ENCODE measurements at places on chromosomes 1 and 21.

DNA sequence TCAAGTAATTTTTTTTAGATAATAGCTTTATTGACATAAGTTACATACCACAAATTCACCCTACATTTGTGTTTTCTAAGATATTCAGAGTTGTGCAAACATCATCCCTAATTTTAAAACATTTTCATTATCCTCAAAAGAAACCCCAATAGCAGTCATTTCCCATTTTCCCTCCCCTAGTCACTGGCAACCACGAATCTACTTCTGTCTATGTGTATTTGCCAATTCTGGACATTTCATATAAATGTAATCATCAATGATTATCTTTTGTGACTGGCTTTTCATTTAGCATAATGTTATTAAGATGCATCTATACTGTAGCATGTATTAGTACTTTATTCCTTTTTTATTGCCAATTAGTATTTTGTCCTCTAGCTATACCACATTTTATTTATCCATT is 88.8 kb upstream of the SLFNL1 start:
- DNase-seq = no peak

GRCh38 chr21:37149411-37149810 is 76.4 kb downstream of the TTC3 start:
- no peak for DNase-seq

DNA sequence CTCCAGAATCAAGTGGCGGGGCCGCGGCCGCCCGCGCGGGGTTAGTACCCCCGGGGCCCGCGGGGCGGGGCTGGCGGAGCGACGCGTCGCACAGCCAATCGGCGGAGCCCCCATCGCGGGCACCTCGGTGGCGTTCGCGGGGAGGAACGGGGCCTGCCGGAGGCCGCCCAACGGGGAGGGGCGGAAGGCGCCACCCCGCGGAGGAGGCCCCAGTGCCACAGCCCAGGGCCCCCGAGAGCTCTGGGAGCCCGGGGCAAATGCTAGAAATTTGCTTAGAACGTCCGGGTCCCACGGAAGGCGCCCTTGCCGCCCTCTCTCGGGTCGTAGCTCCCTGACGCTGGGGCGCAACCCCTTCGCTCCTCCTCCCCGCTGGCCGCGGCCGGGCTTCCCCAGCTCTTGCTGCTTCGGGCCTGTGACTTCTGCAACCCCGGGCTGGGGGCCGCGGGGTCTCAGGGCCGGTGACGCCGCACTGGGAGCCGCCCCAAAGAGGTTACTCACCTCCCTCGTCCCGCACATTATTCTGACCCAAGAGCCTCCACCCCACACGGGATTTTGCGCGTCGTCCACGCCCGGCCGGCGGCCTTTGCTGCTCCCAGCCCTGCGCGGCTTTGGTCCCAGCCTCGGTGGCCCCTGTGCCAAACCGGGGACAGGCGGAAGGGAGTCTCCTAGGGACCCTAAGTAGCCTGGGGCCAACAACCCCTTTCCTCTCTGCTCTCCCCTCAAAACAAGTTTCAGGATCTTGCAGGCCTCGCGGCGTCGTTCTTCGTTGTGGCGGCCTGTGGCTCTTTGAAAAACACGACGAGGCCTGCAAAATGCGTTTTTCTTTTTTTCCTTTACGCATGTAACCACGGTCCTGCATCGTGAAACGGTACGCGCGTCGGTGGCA is at the start of gene RUNX3:
Gene RUNX3, minus strand, starts transcription at position 17 of the 886 bp plus-strand sequence. CDS start 408 bp downstream, outside the sequence.
- peak; percentile 95 for DNase-seq

- no peak for DNase-seq
Measured at GRCh38 chr1:181392133-181392532, 91.2 kb upstream of the CACNA1E start.

DNA sequence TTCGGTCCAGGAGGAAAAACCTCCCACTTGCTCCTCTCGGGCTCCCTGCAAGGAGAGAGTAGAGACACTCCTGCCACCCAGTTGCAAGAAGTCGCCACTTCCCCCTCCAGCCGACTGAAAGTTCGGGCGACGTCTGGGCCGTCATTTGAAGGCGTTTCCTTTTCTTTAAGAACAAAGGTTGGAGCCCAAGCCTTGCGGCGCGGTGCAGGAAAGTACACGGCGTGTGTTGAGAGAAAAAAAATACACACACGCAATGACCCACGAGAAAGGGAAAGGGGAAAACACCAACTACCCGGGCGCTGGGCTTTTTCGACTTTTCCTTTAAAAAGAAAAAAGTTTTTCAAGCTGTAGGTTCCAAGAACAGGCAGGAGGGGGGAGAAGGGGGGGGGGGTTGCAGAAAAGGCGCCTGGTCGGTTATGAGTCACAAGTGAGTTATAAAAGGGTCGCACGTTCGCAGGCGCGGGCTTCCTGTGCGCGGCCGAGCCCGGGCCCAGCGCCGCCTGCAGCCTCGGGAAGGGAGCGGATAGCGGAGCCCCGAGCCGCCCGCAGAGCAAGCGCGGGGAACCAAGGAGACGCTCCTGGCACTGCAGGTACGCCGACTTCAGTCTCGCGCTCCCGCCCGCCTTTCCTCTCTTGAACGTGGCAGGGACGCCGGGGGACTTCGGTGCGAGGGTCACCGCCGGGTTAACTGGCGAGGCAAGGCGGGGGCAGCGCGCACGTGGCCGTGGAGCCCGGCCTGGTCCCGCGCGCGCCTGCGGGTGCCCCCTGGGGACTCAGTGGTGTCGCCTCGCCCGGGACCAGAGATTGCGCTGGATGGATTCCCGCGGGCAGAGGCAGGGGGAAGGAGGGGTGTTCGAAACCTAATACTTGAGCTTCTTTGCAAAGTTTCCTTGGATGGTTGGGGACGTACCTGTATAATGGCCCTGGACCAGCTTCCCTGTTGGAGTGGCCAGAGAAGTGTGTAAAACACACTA is 45.3 kb downstream of the MRPL39 start:
- peak; percentile 77 for DNase-seq

DNA sequence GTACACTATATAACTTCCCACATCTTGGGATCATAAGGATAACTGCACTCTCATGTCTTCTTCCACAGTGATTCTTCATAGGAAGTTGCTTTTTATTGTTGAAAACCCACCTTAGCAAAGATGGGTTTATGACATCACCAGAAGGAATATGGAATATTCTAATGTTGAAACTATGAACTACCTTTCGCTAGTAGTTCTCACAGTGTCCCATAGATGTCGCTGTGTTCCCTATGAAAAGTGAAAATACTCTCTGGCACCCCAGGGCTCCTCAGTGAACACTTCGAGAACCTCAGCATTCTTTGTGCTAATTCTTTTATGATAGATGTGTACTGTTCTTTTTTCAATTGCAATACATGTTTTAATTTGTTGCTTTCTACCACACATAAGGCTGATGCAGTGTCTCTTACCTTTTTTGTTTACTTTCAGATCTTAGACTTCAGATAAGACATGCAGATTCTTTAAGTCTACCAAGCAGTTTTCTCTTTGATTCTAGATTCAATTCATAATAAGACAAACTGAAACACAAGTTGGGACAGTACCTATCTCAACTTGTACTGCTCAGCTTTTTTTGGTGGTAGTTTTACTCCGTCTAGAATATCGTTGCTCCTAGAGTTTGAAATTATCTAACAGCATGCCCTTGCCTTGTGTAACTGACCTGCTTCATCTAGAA is 90.8 kb downstream of the GTF2B start:
- peak; percentile 67 for DNase-seq

DNA sequence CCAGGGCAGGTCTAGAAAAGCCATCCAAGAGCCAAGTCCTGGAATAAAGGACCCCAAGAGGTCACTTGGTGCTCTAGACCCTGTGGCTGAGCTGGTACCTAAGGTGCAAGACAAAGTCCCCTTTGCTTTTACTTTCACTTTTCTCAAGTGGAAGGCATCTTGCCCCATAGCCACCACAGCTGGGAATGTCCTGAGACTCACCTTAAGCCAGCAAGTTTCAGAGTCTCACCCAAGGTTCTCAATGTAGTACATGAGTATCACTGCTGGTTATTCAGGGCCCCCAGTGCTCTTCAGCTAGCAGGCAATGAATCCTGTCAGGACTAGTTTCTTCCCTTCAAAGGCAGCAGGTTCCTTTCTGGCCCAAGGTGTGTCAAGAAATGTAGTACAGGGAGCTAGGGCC is 67.5 kb downstream of the UROD start:
- no peak for DNase-seq

DNA sequence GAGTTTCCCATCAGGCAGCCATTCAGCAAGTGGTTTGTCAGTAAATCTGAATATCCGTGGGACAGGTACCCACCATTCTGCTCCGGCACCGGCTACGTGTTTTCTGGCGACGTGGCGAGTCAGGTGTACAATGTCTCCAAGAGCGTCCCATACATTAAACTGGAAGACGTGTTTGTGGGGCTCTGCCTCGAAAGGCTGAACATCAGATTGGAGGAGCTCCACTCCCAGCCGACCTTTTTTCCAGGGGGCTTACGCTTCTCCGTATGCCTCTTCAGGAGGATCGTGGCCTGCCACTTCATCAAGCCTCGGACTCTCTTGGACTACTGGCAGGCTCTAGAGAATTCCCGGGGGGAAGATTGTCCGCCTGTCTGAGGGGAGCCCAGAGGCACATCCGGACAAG is 48.4 kb downstream of the B3GALT5 start:
- no peak for DNase-seq

GRCh38 chr21:42388740-42389448 is 7.0 kb downstream of the TMPRSS3 start:
- DNase-seq = no peak

All from CD4-positive, alpha-beta T cell treated with Interleukin-21 for 1 hour (primary cell).